ENCODE measurements at places on chromosomes 3 and 15. TPM values are rescaled to one million over a fixed set of nuclear protein-coding genes. Genes with fewer than 3 reads are reported as not detected.

LRRC31 gene
- total RNA-seq, result not detected

ZMYND10 gene
- 1.4 TPM for total RNA-seq

FEZF2 gene
- not detected for total RNA-seq

RHOV gene
- not detected for total RNA-seq

ZDHHC23 gene
- 0.52 TPM for total RNA-seq

CHST14 gene
- total RNA-seq, result 9.1 TPM

BNC1 gene
- total RNA-seq, result not detected

HYKK gene
- total RNA-seq, result 0.50 TPM

NMB gene
- total RNA-seq, result 3.8 TPM

EIF4G1 gene
- 535 TPM for total RNA-seq

FRMD5 gene
- total RNA-seq, result not detected

ATP13A5 gene
- total RNA-seq, result not detected

TPRG1 gene
- 5.0 TPM for total RNA-seq

ADPRH gene
- 9.2 TPM for total RNA-seq

TMEM212 gene
- total RNA-seq, result not detected

KY gene
- total RNA-seq, result not detected

CLRN1 gene
- total RNA-seq, result not detected

ATP6V1A gene
- 44.7 TPM for total RNA-seq

ZDHHC19 gene
- total RNA-seq, result 1.0 TPM

TNFSF10 gene
- total RNA-seq, result 321 TPM

TGM4 gene
- total RNA-seq, result not detected
